Pancreas (tissue), 10 donors: ENCODE measurements at places on chromosomes 7 and 10. TPM values are rescaled to one million over a fixed set of nuclear protein-coding genes. Genes with fewer than 3 reads are reported as not detected.
A peak's percentile ranks its signal among the peaks of the same experiment; 100 is the strongest.

The ADAM8 gene
- total RNA-seq: 3.0 TPM

DNA sequence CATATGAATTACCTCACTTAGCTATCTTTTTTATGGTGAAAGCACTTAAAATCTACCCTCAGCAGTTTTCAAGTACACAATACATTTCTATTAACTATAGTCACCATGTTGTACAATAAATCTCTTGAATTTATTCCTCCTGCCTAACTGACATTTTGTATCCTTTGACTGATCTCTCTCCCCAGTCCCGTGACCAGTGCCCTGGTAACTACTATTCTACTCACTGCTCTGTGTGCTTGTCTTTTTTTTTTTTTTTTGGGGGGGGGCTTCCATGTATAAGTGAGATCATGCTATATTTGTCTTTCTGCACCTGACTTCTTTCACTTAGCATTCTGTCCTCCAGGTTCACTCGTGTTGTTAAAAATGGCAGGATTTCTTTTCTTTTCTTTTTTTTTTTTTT lies 11.4 kb upstream of the GAD2 start:
- no peak overlapping the region for H3K4me3 ChIP-seq
- H3K27me3 ChIP-seq: no peaks in the 10 kb centered on the region
- no peak overlapping the region for H3K27ac ChIP-seq
- no peaks in the 10 kb centered on the region for H3K36me3 ChIP-seq
- no peaks in the 10 kb centered on the region for H3K4me1 ChIP-seq

The CYP3A5 gene
- total RNA-seq: 82.0 TPM

The SHOC2 gene
- 30.3 TPM for total RNA-seq

DNA sequence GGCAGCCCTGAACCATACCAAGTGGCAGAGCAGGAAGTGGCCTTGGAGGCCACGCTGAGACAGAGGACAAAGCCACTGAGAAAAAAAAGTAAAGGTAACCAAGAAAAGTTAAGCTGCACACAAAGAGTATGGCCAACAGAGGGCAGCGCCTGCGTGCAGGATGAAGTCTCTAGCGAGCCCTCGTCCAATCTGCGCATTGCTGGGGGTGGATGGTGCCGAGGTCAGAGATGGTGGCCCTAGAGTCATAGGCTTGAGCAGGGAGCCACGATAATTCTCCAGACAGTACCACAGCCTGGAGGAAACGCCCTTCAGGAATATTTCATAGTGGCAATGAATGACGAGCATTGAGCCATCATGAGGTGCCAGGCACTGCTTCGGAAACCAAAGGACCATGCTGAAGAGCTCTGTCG lies 9.7 kb downstream of the ATP6V0E2 start:
- no peaks in the 10 kb centered on the region for H3K27me3 ChIP-seq
- no peaks in the 10 kb centered on the region for H3K36me3 ChIP-seq
- peaks cover 36% of the 10 kb centered on the region for H3K4me1 ChIP-seq
- H3K4me3 ChIP-seq: no peak overlapping the region
- peak overlapping the region; percentile 48 for H3K27ac ChIP-seq

- no peak for DNase-seq
- no peaks in the 10 kb centered on the region for H3K4me1 ChIP-seq
- no peaks in the 10 kb centered on the region for H3K36me3 ChIP-seq
- no peak overlapping the region for H3K27ac ChIP-seq
These were observed 16.9 kb upstream of the ANKRD1 start for GRCh38 chr10:90937645-90938258.

The ITGB8 gene
- total RNA-seq: 39.8 TPM

GRCh38 chr7:115132096-115132495 lies 210.2 kb downstream of the MDFIC start:
- no peak for DNase-seq
- no peak overlapping the region for H3K4me3 ChIP-seq
- no peak overlapping the region for H3K27ac ChIP-seq
- no peaks in the 10 kb centered on the region for H3K27me3 ChIP-seq
- no peaks in the 10 kb centered on the region for H3K36me3 ChIP-seq

The LBX1 gene
- total RNA-seq: not detected

DNA sequence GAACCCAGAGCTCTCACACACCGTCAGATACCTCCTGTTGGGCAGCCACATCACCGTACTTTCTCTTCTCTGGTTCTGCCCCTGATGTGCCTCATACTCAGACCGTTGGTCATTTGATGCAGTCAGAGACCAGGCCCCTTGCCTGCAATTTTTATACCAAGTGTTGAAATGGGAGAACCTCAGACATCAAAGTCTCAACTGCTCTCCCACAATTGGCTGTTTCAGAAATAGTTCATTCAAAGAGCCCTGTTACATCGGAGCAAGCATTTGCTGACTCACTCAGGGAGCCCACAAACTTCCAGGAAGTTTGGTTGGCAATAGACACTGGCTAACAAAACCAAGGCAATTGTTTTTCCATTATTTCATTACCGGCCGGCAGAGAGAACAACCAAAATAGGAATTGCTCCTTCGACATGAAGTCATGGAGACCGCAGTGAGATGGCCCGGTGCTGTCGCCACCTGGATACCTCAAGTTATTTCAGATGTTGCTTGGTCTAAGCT lies 33.5 kb upstream of the ADAM12 start:
- no peaks in the 10 kb centered on the region for H3K4me1 ChIP-seq
- H3K4me3 ChIP-seq: no peak overlapping the region
- DNase-seq: no peak

- peak; percentile 1 for DNase-seq
- no peaks in the 10 kb centered on the region for H3K27me3 ChIP-seq
- no peaks in the 10 kb centered on the region for H3K36me3 ChIP-seq
These were observed 28.4 kb downstream of the RASGEF1A start for GRCh38 chr10:43238462-43238861.
